ENCODE measurements at places on chromosomes 5 and 9. TPM values are rescaled to one million over a fixed set of nuclear protein-coding genes. Genes with fewer than 3 reads are reported as not detected.

Gene PRRC1
- total RNA-seq, result 47.3 TPM

Gene SLC34A3
- total RNA-seq, result not detected

Gene GARIN3
- total RNA-seq, result not detected

Gene PSD2
- 0.09 TPM for total RNA-seq

Gene IL33
- 0.33 TPM for total RNA-seq

All from A549 treated with ZK216348 at 1 μM for 4 hours (cell line).